T-cell (primary cell): ENCODE measurements at places on chromosomes 6 and 20.

DNA sequence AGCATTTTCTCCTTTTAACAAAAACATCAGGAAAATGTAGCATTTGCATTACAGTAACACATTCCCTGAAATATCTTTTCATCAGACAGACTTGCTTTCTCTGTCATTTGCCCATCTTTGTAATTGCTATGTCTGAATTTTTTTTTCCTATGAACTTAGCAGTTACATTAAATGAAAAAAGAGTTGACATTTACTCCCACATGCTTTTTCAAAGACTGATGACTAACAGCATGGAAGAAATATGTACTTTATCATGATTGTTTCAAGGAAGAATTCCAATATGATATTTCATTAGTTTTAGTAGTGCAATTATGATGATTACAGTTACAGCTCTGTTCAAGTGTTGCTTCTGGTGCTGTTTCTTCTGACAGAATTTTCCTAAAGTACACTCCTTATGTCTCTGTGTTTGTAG, 864.5 kb upstream of the MAN1A1 start:
- DNase-seq: no peak

- DNase-seq: no peak
Observed at GRCh38 chr6:36546308-36546919, 865 bp downstream of the STK38 start.

GRCh38 chr6:139533573-139534471, 159.4 kb upstream of the CITED2 start:
- no peak for DNase-seq

- peak; percentile 10 for DNase-seq
Observed at GRCh38 chr6:43171707-43172103, 636 bp downstream of the SRF start.

DNA sequence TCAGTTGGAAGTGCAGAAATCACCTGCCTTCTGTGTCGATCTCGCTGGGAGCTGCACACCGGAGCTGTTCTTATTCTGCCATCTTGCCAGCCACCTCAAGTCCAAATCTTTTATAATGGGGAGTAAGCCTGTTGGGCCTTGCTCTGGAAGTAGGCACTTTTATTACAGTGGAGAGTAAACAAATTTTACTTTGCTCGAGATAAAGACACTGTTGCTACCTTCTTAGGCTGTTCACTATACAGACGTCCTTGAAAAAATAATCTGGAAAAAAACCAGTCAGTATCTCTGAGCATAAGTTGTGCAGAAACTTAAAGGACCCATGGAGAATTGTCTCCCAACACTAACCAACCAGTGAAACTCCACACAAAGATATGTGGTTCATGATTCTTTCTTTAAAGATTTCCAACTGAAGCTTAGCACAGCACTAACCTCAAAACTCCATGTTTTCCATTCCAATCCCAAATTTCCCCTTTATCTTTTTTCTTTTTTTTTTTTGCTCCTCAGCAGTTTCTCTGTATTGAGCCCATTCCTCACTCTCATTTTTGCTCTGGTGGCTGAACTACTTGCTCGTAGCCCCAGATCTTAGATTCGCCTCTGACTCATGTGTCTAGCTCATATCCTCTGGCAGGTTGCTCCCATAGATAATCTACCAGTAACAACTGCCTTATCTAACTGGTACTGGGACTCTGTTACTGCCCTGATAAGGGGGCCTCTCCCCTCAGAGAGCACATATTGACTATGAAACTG, 34.3 kb upstream of the COL9A1 start:
- no peak for DNase-seq

DNA sequence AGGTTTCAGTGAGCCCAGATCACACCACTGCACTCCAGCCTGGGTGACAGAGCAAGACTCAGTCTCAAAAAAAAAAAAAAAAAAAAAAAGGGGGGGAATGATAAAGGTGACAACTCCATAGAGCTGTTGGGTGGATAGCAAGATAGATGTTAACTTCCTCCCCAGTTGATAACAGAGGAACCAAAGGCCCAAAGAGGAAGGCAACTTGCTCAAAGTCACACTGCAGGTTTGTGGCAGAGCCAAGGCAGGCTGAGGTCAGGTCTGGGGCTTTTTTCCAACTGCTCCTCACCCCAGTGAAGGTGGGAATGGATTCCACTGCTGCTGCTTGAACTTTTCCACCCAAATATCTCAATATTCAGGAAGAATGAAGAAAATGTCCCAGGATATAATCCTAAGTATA, 26.7 kb downstream of the HCK start:
- DNase-seq: no peak

DNA sequence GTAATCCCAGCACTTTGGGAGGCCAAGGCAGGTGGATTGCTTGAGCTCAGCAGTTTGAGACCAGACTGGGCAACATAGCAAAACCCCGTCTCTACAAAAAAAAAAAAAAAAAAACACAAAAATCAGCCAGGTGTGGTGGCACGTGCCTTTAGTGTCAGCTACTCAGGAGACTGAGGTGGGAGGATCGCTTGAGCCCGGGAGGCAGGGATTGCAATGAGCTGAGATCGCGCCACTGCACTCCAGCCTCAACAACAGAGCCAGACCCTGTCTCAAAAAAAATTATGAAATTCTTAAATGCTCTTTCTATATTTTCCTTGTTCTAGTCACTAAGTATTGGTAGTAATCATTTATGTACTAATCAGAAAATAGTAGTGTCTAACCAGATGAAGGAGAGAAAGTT, 30.6 kb downstream of the SYTL3 start:
- no peak for DNase-seq

DNA sequence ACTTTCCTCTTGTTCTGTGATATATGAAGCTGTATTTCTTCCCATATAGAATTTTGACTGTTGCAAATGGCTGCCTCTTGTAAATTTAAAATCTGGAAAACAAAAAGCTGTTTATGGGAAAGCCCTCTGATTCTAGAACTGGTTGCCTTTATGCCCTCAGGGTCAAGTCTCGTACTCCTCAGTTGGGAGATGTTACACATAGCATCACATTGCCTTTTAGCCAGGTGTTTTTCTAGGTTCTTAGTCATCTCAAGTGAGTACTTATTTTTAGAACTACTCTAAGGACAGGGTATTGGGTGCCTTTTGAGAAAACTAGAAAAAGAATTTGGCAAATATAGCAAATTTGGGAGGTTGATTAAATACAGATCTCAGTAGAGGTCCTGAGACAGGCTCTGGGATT, 58.5 kb downstream of the ANKS1A start:
- DNase-seq: no peak

DNA sequence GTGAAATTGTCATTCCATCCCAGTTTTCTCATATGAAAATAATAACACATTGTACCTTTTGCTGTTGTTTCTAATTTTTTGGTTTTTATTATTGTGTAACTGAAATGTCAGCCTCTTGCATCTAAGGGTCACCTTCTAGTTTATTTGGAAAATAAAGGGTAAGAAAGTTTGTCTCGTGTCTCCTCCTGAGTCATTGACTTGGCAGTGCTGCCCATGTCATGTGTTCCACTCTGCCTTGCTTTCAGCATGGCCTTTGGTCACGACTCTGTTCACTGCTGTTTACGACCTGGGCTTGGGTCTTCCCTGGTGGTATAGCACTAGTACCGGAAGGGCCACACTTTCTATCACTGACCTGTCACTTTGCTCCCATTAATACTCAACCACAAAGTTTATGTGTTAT, 171.4 kb upstream of the RSPO3 start:
- no peak for DNase-seq

DNA sequence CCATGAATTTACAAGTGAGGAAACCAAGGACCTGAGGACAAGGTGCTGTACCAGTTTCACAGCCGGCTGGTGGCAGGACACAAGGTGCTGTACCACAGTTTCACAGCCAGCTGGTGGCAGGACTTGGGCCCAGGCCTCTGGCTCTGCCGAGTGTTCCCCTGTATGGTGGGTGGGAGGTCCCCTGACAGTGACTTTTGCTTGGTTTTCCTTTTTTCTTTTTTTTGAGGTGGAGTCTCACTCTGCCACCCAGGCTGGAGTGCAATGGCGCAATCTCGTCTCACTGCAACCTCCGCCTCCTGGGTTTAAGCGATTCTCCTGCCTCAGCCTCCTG, 212.4 kb downstream of the LY86 start:
- DNase-seq: no peak

GRCh38 chr20:6868861-6869260, 101.4 kb downstream of the BMP2 start:
- DNase-seq: no peak

- DNase-seq: no peak
Observed at GRCh38 chr6:150426198-150426597, 57.4 kb downstream of the IYD start.

GRCh38 chr6:111534231-111534751, 51.3 kb upstream of the REV3L start:
- DNase-seq: no peak
